ENCODE measurements at places on chromosomes 16 and 17.

DNA sequence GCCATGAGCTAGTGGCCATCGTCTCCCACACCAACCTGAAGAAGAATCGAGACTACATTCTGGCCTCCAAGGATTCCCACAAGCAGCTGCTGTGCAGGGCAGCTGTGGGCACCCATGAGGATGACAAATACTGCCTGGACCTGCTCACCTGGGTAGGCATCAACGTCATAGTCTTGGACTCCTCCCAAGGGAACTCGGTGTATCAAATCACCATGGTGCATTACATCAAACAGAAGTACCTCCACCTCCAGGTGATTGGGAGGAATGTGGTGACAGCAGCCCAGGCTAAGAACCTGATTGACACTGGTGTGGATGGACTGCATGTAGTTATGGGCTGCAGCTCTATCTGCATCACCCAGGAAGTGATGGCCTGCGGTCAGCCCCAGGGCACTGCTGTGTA, 70.2 kb downstream of the GRIN2A start:
- DNase-seq = no peak

DNA sequence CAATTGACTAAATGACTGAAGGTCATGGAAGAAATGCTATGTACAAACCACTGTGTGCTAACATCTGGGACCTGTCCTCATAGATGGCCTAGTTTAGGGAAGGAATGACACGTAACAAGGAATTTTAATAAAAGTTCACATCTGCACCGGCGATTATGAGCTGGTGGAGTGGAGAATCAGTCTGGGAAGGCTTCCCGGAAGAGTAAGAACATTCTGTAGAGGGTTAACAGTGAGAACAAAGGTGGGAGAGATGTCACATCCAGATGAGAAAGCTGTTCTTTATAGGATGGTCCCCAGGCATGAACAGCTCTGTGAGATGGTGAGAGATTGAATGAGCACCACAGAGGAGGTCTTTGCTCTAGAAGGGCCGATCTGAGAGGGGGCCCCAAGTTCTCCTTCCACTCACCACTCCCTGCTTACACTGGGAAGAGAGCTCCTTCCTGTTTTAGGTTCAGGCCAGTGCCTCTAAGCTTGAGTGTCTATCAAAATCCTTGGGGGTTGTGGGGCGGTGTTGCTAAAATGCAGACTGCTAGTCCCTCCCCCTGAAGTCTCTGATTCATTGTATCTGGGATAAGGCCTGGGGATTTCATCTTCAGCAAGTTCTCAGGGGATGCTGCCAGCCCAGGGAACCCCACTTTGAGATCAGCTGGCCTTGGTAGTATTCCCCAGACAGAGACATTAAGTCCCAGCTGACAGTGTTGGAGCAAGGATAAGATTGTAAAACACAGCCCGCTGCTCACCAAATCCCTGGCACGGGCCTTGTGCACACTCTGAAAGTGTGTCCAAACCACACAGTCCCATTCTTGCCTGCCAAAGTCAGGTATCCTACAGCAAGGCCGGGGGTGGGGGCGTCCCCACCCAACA, 294.7 kb upstream of the MAF start:
- no peak for DNase-seq

DNA sequence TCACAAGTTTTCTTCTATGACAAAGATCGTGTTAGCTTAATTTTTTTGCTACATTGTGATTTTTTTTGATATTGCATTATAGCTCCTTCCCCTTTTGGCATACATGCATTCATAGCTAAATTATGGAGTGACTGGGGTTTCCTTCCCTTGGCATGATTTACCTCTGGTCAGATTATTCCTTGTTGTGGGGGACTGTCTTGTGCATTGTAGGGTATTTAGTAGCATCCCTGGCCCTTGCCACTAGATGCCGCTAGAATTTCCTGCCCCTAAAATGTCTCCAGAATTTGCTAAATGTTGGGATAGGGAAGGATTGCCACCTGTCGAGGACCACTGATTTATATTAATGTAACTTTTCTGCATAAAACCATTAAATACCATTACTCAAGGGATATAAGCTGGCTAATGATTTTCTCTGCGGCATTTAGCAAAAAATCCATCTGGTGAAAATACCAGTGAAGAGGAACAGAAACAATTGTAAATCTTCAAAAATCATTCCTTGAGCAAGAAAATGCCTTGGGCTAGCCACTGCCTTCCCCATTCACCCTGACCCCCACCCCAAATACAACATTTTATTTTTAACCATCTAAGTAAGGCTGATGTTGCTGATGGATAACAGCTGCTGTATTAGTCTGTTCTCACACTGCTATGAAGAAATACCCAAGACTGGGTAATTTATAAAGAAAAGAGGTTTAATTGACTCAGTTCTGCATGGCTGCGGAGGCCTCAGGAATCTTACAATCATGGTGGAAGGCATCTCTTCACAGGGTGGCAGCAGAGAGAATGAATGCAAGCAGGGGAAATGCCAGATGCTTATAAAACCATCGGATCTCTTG, 195.2 kb downstream of the MAP2K6 start:
- DNase-seq = peak; percentile 10

DNA sequence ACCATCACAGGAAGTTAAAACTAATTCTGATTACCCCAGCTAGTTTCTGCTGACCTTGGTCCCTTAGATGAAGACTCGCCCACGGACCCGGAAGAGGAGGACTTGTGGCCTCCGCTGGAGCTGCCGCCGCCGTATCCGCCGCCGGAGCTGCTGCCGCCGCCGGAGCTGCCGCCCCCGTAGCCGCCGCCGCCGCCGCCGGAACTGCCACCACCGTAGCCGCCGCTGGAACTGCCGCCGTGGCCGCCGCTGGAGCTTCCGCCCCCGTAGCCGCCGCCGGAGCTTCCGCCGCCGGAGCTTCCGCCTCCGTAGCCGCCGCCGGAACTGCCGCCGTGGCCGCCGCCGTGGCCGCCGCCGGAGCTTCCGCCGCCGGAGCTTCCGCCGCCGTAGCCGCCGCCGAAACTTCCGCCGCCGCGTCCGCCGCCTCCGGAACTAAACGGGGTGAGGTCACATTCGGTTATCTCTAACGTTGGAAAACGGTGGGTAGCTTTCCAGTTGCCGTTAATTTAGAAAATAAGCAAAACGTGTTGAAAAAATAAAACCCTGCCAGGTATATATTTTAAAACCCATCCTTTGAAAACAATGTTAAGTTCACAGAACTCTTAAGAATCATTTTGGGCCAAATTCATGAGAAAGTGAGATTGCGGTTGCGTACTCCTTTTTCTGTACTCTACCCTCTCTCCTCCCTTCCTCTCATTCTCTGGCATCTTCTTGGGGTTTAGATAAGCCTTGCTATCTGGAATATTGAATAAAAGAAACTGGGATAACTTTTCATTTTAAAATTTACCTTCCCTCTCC, 3.5 kb downstream of the KRT10 start:
- no peak for DNase-seq

DNA sequence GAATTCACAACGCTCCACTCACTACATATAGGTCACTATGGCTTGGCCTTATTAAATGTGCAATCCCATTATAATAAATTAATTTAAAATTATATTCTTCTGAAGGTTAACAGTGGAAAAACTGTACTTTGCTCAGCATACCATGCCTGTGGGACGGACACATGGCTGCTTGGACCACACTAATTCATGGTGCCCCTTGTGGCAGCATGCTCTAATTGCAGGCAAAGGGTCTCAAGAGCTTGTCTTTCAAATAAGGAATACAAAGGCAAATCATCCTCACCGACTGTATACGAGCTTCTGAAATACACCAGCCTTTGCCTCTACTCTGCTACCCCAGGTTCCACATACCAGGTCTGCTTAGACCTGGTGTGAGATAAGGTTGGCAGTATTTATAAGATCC, 11.7 kb downstream of the SMPD3 start:
- DNase-seq = no peak

DNA sequence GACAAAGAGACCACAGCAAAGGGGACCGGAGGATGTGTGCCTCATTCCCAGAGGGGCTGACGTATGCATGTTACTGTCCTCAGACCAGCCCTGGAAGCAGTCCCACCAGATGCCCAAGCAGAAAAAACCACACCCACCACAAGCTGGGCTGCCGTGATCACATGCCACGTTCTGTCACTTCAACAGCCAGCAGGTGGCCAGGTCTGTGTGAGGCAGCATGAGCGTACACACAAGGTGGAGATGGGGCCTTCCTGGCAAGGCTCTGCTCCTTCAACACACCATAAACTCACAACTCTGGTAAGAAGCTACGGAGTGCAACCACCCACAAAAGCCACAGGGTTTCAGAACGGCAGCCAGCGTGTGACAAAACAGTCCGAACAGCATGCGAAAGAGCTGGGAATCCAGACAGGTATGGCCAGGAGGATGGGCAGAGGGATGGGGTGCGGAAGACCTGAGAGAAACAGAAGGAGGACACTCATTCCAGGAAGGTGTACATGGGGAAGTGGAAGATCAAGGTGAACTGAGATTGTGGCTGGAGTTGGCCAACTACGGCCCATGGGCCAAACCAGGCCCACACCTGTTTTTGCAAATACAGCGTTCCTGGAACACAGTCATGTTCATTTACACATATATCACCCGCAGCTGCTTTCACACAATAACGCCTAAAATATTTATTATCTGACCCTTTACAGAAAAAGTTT, 27.9 kb downstream of the MBTPS1 start:
- DNase-seq = no peak

DNA sequence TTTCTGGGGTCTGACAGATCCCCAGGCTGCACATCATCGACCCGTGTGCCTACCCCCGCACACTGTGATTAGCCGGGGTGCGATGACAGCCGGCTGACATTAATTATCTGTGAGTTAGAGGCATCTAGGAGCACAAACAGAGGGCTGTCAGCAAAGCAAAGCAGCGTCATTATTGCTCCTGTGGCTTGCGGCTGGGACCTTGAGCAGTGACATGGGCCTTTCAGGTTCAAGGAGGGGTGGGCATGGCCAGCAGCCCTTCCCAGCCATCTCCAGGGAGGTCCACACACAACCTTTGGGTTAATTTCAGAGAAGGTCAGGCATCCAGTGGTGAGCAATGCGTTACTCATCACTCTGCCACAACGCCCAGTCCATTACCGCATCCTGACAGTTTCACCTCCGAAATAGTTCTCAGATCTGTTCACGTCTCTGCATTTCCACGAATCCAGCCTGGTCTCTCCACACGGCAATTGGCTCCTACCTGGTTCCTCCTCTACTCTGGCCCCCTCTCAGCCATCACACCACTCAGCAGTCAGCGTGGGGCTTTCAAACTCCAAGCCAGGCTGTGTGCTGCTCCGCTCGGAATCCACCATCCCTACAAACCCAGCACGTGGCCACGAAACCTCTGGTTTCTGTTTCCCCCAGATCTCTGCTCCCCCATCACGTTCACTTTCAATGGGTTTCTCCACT, 249.7 kb upstream of the C16orf82 start:
- no peak for DNase-seq

DNA sequence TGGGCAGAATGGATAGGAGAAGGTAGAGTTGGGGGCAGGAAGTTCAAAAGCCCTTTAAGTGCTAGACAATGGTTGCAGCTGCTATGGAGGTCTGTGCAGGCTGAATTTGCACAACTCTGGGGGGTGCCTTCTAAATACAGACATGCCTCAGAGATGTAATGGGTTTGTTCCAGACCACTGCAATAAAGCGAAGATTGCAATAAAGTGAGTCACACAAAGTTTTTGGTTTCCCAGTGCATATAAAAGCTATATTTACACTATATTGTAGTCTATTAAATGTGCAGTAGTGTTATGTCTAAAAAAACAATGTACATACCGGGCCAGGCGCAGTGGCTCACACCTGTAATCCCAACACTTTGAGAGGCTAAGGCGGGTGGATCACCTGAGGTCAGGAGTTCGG, 60.5 kb upstream of the MYOCD start:
- peak; percentile 63 for DNase-seq

- no peak for DNase-seq
Observed at GRCh38 chr17:40363111-40363827, 1.3 kb downstream of the GJD3 start.

- peak; percentile 96 for DNase-seq
Observed at GRCh38 chr17:8383143-8383822, at the start of gene RPL26. TSS of gene RPL26 (minus strand) at chr17:8383193. CDS start at chr17:8382310, 883 bp downstream.

GRCh38 chr17:9238340-9239245, 217.3 kb downstream of the NTN1 start:
- no peak for DNase-seq

DNA sequence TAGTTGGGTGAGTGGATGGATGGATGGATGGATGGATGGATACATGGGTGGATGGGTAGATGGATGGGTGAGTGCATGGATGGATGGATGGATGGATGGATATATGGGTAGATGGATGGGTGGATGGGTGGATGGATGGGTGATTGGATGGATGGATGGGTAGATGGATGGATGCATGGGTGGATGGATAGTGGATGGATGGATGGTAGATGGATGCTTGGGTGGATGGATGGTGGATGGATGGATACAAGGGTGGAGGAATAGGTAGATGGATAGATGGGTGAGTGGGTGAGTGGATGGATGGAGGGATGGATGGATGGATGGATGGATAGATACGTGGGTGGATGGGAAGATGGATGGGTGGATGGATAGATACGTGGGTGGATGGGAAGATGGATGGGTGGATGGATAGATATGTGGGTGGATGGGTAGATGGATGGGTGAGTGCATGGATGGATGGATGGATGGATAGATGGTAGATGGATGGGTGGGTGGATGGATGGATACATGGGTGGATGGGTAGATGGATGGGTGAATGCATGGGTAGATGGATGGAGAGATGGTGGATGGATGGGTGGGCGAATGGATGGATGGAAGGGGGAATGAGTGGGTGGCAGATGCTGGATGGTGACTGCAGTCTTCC, 19.0 kb downstream of the ZNF469 start:
- DNase-seq = no peak

DNA sequence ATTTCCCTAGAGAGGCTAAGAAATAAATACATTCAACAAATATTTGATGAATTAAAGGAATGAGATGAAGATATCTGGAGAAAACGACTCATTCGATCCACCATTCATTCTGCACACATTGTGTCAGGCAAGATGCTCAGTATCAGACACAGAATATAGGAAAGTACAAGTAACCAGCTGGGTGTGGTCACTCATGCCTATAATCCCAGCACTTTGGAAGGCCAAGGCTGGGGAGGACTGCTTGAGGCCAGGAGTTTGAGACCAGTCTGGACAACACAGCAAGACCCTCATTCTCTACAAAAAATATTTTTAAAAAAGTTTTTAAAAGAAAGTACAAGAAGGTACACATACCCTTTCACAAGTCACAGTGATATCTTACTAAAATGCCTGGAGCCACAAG, 42.3 kb downstream of the CRLF3 start:
- DNase-seq = no peak

GRCh38 chr16:81992859-81993258, 18.4 kb downstream of the SDR42E1 start:
- no peak for DNase-seq

DNA sequence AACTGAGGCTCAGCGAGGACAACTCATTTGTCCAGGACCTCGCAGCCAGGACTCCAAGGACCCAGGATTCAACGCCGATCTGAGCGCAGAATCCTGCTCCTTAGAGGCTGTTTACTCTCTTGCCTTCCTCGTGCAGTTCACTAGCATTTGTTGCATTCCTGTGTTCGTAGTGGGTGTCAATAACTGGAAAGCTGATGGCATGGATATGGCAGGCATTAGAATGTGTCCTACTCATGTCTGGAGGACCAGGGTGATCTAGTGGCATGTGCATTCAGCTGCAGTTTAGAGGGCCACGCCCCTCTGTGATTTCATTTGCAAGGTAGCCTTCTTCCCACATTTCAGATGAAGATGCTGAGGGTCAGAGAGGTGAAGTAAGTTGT, 510 bp downstream of the CRISPLD2 start:
- DNase-seq = no peak

- DNase-seq = no peak
Observed at GRCh38 chr16:73059779-73060615, 12.1 kb upstream of the ZFHX3 start.

GRCh38 chr16:89507214-89507833, 879 bp upstream of the SPG7 start:
- DNase-seq = no peak

GRCh38 chr17:74616696-74617095, 6.8 kb downstream of the CD300E start:
- DNase-seq = no peak
